Left renal cortex interstitium (tissue), 4 donors: ENCODE measurements at places on chromosomes 13 and 19.
A peak's percentile ranks its signal among the peaks of the same experiment; 100 is the strongest.

DNA sequence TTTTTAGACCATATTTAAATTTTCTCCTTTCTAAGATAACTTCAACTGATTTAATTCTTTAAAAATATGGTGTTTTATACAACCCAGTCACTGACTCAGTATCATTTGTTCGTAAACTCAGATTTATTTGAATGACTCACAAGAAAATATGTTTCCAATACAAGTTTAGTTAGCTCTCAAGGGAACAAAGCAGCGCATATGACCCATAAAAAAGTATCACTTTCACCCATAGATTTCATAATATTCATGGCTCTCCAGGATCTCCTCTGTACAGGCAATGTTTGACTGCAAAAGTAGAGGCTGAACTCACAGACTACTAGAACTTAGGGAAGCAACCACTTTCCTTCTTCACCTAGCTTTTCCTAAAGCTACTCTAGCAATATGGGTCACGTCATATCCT, 405.6 kb upstream of the PCDH9 start:
- no peak for DNase-seq

GRCh38 chr13:111344471-111345191, 24.2 kb downstream of the TEX29 start:
- DNase-seq, result peak; percentile 7

GRCh38 chr19:41377977-41378709, 1.8 kb downstream of the TMEM91 start:
- DNase-seq, result no peak

DNA sequence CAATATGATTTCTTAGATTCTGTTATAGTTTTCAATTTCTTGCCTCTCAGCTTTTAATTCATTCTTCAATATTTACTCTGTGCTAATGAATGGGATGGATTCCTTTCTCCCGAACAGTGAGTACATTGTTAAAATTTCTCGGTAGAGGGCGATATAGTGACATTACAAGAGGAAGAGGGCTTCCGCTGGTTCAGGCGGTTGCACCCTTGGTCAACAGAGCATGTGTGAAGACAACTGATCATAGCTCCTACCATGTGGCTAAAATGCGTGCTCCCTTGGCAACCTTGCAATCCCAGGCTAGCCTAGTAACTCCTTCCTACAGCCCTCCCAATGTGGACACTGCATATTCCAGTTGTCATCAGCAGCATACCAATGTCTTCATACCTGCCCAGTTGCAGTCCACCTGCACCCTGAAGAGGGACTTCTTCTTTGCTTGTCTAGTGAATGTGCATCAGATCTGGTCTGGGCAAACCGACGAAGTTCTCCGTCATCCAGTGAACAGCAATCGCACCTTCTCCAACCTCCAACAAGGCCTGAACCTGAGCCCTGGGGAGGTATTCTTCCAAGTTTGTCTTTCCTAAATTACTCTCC, 653.0 kb upstream of the GPC6 start:
- DNase-seq, result peak; percentile 23

GRCh38 chr19:40210889-40211288, 7.3 kb downstream of the TTC9B start:
- DNase-seq, result no peak

DNA sequence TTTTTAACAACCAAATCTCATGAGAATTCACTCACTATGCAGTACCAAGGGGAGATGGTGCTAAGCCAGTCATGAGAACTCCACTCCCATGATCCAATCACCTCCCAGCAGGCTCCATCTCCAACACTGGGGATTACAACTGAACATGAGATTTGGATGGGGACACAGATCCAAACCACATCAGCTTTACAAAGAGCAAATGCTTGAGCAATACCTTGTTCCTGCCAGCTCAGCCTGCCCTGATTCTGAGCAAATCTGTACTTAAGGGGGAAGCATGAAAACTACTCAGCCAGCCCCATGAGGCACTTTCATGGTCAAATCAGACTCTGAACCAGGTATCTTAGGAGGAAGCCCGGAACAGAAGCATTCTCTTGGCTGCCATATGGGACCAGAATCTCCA, 259.9 kb downstream of the TBC1D4 start:
- DNase-seq, result no peak

- DNase-seq, result peak; percentile 48
Measured at GRCh38 chr13:79679334-79679733, 198.4 kb downstream of the NDFIP2 start.

- DNase-seq, result no peak
Measured at GRCh38 chr13:88887045-88887662, 1216.0 kb downstream of the SLITRK5 start.
